Putamen (tissue), 1 donor: ENCODE measurements at places on chromosomes 3 and 15.

- DNase-seq: no peak
Observed at GRCh38 chr15:25778161-25778560, 85.0 kb downstream of the ATP10A start.

DNA sequence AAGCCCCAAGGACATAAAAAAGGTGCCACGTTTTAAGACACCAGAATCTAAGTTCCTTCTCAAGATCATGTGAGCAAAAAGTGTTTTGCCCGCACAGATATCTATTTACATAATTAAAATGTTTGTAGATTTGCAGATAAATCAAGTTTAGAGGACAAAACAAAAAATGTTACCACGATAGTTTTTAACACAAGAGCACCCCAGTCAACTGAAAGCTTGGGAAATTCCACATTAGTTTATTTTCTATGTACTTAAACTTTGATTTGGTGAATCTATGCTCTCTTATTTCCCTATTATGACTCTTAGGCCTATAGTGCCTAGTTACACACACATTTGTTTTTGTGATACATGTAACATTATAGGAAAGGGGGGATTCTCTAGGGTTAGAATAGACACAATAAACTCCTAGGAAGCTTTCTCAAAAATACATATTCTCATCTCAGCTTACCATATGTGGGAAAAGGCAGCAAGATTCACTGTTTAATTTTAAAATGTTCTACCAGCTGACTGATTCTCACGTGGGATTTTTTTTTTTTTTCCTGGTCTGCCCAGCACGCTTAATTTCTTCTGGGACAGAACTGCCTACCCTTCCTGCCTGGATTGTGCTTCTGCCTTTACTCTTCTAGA lies 8.4 kb upstream of the LEKR1 start:
- no peak for DNase-seq

DNA sequence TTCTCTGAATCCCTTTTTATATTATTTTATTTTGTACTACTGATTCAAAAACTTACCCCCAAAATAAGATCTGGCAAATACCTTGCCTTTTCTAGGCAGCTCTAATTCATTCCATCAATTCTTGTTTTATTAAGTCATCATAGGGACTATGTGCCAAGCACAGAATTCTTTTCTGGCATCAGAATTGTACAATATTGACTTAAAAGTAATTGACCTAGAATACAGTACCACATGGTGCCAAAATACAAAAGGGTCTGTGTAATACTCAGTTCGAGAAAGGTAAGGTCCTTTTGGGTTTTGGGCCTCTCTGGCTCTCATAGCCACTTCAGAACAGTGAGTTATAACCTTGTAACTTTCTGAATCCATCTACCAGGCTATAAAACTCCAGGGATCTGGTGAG lies 46.2 kb downstream of the KBTBD8 start:
- DNase-seq: no peak

- DNase-seq: no peak
Observed at GRCh38 chr3:163474766-163475165, 1603.5 kb downstream of the SI start.

DNA sequence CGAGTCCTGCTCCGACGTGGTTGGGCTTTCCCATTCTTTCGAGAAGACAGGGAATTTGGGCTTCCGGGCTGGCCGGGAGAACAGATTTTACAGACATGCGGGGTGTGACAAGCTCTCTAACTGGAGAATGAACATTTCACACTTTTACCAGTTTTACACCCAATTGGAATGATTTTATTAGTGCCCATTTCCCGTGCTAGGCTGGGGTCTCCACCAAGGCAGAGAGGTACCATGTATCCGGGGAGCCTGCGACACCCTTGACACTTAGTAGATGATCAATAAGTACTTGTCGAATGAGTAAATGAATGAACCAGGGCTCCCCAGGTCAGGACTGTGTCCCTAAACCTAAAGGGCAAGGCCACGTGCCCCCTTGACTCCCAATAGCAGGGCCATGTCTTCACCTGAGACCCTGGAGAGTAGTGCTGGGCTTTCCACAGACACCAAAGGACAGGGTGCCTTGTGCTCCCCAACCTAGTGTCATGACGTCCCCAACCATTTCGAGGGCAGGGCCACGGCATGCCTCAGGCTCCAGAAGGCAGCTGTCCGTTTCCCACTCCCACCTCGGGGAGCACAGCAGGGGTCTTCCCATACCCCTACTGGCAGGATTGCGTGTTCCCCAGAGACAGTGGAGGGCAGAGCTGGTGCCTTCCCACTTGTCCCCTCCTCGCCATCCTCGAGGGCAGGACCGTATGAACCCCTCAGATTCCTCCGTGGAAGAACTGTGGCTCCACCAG lies 679 bp upstream of the MYD88 start:
- no peak for DNase-seq
